PC-3 (cell line): ENCODE measurements at places on chromosomes 13 and 19. TPM values are rescaled to one million over a fixed set of nuclear protein-coding genes. Genes with fewer than 3 reads are reported as not detected.

DNA sequence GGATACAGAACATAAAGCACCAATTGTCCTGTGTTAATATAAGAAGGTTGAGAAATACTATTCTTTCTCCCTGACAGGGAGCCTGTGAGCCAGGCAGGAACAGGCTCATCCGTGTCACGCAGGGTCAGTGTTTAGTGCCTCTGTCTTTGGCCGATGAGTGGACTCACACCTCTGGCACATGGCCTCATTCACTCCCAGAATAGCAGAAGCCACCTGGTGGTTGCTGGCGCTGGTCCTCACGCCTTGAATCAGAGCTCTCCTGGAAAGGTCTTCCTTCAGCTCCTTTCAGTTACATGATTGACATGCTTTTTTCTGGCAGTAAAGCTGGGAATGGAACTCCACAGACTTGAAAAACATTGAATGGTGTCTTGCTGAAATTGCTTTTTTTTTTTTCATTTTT is 28.1 kb upstream of the SIAH3 start:
- DNase-seq: peak; percentile 41

Gene ARRDC5
- not detected in 2 replicates for total RNA-seq

Gene SSC5D
- 0.17 TPM in 1 of 2 replicates, not detected in the other for total RNA-seq

Gene FAM216B
- total RNA-seq: not detected in 2 replicates
